Bronchial epithelial cell (primary cell): ENCODE measurements at places on chromosomes 5 and 9. TPM values are rescaled to one million over a fixed set of nuclear protein-coding genes. Genes with fewer than 3 reads are reported as not detected.

TRMT10B gene
- 3.2 TPM in 2 replicates for total RNA-seq

WWC1 gene
- total RNA-seq, result 20.8 and 23.2 TPM in 2 replicates

DNA sequence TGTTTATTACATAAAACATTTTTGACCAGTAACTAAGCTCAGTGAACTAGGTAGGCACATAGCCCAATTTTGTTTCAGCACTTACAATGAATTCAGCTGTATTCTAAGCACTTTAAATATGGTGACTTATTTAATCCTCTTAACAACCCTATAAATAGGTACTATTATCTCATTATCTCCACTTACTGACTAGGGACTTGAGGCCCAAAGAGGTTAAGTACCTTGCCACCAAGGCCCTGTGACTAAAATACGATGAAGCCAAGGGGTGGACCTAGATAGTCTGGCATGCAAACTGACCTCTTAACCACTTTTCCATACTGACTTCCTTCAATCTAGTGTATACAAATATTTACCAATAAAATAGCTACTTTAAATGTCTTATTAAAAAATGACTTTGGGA, 266.4 kb downstream of the ZNF608 start:
- no peak for DNase-seq

DNA sequence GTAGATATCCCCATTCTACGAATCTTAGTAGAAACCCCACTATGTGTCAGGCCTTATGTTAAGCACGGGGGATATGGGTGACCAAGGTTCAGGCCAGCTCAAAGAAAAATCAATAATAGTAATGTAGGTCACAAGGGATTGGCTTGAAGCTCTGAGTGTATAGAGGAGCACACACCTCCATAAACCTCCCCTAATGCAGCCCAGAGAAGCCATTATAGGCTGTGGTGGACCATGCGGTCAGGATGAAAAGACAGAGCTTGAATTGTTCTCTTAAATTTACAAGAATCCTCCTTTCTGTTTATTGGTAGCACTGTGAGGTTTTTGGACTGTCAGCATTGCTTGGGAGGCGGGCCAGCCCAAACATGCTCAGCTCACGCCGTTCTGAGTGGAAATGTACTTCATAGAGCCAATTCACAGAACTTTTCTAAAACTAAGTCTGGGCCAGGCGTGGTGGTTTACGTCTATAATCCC, 9.1 kb downstream of the PDE6A start:
- DNase-seq, result peak; percentile 56

- no peak for DNase-seq
Observed at GRCh38 chr5:94672746-94673145, 54.3 kb downstream of the SLF1 start.

DNA sequence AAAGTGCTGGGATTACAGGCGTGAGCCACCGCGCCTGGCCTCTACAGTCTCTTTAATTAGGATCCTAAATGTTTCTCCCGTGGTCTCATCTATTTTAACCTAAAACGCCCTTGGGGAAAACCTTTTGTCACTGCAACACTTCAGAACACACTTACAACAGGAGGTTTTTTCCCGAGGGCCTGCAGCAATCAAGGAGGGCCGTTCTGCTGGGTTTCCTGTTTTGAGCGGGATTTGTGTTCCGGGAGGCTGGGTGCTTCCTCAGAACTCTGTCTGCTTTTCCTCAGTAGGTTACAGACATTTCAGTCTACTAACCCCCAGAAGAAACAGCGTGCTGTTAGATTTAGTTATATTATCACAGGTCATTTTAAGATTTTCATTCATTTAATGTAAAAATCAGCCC, 65.4 kb upstream of the IRX4 start:
- no peak for DNase-seq

DNA sequence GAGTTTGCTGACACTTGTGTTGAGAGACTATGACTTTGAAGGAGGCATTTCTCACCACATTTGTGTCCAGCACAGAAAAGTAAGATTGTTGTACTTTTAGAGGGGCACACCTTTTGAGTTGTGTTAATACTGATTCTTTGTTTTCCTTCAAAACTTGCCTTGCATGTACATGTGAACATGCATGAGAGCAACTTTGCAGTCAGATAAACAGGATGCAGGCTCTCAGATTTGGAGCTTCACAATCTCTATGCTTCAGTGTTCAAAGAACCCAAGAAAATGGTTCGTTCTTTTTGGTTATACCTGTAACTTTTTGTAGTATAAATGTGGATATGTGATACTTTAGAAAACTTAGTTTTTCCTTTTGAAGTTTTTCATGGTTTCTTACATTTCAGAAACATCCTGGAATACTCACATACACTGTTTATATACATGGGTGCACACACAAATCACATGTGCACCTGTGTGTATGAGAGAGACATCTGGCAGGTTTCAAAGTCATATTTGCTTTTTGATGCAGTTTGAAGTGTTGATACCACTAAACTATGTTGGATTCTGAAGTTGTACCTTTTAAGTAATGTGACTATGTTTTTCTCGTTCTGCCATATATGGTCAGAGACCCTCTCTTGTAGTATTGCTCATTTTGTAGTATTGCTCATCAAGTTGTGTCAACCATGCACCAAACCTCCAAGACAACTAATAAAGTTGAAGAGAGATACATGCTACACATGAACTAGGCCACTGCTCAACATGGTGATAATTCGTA, 190.7 kb downstream of the CD180 start:
- no peak for DNase-seq

- peak; percentile 30 for DNase-seq
Observed at GRCh38 chr5:31553863-31554262, 21.8 kb downstream of the C5orf22 start.

DNA sequence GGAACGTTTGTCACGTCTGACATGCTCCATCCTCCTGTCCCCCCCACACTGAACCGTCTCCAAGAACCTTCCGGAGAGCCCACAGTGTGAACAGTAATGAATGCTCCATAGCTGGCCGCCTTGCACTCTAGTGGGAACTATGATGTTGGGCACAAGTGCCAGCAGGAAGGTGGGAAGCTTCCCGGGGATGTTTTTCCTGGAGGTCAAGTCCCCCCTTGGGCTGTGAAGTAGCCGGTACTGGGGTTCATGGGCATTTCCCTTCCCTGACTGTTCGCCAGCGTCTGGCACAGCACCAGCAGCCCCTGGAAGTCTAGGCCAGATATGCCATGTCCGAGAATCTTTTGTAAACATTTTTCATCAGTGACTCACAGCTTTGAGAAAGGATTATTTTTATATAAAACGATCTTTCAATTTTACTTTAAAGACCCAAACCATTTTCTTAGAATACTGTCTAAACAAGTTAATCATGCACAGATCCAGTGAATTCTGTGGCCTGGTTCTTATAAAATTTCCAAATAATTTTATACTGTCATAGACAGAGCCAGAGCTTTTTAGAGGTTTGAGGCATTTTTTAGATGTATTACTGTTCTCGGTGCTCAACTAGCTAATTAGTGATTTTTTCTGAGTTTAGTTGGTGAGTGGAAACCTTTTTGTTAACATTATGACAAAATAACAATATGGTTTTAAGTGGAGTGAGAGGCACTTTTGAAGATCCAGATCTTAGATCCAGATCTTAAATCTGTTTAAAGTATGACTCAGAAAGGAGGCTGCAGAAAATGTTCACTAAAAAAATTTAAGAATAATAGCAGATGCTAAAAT, 11.6 kb downstream of the ABL1 start:
- peak; percentile 50 for DNase-seq

DNA sequence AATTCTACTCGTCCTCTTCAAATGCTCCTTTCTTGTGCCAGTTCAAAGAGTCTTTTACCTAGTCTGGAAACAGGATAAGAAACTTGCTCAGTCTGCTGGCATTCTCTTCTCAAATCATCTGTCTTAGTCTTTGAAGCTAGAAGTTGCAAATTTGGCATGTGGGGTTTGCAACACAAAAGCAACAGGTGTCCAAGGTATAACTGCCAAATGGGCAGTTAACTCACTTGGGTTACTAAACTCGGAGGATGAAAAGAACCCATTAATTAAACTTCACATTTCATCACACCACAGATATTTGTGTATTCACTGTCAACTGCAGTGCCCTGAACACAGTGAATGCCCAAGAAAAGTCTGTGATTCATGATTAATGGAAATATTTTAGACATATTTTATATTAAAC, 108.0 kb upstream of the TARS1 start:
- no peak for DNase-seq

- no peak for DNase-seq
Observed at GRCh38 chr9:113882636-113883164, 6.6 kb downstream of the ZNF618 start.

DNA sequence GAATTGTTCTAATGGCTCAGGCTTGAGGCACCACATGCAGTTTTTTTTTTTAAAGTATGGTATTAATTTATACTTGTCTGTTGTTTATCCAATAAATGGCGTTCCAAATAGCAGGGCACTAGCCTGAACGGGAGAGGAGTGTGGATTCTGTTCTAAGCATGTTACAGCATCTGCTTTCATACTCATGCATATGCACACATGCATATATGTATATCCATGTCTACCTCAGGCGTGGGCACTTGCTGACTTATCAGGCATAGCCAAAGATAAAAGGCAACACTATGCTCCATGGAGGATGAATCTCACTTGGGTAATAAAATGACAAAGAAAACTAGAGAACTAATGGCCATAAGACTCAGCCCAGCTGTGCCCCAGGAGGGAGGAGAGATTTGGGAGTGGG, 393.8 kb downstream of the GADD45G start:
- no peak for DNase-seq

DNA sequence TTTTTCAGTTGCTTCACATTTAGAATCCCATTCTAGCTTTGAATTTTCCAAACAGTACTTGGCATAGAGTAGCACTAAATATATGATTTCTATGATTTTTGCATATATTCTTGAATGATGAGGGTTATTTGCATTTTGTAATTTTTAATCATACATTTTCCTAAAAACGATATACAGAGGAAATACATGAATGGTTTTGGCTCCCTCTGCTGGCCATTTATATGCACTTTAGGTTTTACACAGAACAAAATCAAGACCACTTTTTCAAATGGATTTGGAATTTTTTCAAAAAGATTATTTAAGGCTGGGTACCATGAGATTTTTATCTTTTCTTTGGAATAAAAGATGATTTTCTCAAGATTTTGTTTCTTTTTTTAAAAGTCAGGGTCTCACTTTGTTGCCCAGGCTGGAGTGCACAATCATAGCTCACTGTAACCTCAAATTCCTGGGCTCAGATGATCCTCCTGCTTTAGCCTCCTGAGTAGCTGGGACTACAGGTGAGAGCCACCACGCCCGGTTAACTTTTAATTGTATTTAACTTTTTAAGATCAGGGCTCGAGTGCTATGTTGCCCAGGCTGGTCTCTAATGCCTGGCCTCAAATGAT, 16.7 kb upstream of the COMMD10 start:
- peak; percentile 45 for DNase-seq

MYOZ3 gene
- total RNA-seq, result not detected in 2 replicates

DNA sequence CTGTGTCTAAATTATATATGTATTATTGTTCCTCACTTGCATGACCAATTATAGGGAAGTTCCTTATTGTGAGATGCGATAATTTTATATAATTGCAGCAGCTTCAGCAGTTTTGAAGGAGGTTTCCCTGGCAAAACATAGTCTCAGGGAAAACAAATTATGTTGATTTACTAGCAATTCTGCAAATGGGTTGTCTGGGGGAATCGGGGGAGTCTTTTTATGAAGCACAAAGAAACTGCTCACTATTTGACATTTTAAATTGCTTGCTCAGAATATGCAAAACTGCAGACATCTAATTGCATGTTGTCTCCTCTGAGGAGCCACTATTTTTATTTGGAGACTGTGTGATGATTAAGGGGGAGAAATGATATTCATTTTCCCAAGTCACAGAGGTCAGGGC, 361.6 kb downstream of the YTHDC2 start:
- no peak for DNase-seq

AGTPBP1 gene
- 23.9 and 24.2 TPM in 2 replicates for total RNA-seq

DNA sequence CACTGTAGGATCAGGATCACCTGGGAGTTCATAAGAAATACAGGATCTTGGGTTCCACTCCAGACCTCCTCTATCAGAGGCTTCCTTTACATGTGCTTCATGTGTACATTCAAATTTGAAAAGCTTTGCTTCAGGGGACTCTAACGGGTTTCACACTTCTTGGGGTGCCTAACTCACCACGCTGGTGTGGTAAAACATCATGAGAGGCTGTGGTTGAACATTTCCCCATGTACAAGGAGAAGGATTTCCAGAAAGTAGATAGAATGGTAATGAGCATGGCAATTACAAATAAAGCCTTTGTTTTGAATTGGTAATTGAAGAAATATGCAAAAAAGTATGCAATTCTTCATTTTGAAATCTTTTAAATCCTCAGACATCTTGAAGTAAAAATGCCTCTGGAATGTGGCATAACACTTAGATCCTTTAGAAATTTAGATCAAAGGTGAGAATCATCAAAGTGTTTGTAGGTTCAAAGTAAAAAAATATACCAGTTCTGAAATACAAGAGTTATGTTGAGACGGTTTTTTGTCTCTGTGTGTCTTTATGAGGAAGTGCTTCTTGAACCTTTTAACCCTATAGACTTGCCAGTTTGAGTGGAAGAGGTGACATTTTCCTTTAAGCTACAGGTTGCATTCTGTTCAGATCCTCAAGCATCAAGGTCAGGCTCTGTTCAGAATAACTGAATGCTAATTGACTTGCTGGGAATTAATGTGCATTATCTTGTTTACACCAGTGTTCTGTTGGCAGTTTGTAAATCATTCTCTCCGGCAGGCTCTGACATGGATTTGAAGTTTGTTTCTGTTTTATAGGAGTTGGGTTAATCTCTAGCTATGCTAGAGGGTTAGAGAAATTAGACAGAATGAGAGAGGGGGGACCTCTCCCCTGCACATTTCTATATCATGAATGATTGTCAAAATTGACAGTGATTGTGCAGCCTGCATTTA, 415.3 kb downstream of the MAN2A1 start:
- no peak for DNase-seq

SMIM3 gene
- total RNA-seq, result 3.4 and 3.7 TPM in 2 replicates

DNA sequence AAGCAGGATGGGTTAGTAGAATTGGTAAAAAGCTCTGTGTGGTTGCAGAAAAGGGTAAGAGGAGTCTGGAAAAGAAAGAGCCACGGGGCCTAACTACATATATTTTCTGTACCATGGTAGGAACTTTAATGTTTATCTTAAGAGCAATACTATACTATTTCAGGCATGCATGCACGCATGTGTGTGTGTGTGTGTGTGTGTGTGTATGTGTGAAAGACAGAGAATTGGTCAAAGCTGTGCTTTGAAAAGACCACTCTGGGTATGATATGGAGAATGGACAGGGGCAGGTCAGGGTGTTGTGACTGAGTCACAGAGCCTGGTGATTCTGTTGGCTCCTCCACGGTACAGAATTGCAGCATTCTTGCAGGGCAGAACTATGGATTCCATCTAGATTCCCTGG, 339.3 kb downstream of the SLIT3 start:
- DNase-seq, result no peak

ADRB2 gene
- 18.7 and 21.9 TPM in 2 replicates for total RNA-seq

GRCh38 chr5:93569300-93570160, 11.5 kb downstream of the NR2F1-AS1 start:
- no peak for DNase-seq

GRCh38 chr9:98101416-98101815, 17.6 kb downstream of the TRIM14 start:
- no peak for DNase-seq
